ENCODE measurements at places on chromosomes 5 and 9.
A peak's percentile ranks its signal among the peaks of the same experiment; 100 is the strongest.

- DNase-seq: no peak
These were observed 9.4 kb upstream of the ADAMTS12 start for GRCh38 chr5:33901156-33901555.

- DNase-seq: no peak
These were observed 877 bp downstream of the SH3GLB2 start for GRCh38 chr9:129027224-129027684.

- DNase-seq: no peak
These were observed 97.5 kb upstream of the RPS23 start for GRCh38 chr5:82375488-82376244.

- DNase-seq: no peak
These were observed 275.5 kb upstream of the TMEM161B start for GRCh38 chr5:88544136-88544645.

DNA sequence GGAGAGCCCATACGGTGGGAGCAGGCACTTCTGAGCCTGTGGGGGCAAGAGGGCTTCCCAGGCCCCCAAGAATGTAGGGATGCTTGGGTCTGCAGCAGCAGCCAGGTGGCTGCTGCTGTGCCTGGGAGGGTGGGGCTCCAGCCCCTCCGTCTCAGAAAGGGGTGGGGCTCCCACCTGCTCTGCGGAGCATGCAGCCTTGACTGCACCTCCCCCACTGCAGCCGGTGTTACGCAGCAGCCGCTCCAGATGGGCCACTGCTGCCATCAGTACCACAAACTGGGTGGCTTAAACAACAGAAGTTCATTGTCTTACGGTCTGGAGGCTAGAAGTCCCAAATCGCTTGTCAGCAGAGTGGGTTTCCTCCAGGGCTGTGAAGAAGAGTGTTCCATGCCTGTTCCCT is 365.5 kb downstream of the TMEM38B start:
- no peak for DNase-seq

GRCh38 chr5:177604116-177604521 is 4.2 kb downstream of the B4GALT7 start:
- no peak for DNase-seq

DNA sequence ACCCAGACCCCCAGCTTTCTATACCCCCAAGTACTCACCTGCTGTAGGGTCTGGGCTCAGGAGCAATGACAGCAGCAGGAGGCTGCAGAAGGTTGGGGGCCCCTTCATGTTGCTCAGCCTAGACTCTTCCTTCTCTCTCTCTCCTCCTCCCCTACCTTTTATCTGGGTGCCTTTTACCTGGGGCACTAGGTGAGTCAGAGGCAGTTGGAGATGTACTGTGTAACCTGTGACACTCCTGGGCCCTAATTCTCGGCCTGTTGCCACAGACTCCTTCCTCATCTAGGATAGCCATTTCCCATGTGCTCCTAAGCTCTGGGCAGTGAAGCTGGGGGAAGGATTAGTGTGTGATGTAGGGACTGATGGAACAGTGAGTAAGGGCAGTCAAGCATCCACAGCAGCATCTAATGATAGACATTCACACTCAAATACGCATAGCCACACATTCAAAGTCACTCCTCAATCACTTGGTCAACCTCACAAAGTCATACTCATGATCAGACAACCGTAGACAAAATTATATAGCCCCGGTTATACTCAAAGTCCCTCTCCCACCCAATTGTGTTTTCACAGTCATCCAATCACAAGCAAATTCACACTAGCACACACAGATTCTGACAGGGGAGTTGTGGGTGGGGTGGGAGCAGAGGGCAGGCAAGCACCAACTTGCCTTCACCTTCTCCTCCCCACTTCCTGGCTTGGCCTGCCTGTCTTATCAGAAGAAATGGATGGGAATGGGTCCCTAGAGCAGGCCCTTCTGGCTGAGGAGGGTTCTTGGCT is at the start of gene CCL27:
TSS of gene CCL27 (minus strand) at position 132 of the 777 bp plus-strand sequence. CDS start at position 108, 24 bp downstream.
- DNase-seq: no peak

DNA sequence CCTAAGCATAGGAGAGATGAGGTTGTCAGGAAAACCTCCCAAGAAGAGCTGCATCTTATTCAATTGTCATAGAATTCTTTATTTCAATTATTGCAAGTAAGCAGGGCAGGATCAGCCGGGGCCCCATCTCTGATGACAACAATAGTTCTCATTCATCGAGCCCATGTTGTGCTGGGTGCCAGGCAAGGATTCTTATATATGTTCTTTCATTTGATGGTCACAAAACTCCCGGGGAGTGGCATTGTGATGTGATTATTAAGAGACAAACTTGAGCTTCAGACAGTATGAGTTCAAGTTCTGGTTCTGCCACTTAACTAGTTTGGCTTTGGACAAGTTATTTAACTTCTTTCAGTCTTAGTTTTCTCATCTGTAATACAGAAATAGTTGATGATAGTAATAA is 8.5 kb downstream of the FUBP3 start:
- no peak for DNase-seq

DNA sequence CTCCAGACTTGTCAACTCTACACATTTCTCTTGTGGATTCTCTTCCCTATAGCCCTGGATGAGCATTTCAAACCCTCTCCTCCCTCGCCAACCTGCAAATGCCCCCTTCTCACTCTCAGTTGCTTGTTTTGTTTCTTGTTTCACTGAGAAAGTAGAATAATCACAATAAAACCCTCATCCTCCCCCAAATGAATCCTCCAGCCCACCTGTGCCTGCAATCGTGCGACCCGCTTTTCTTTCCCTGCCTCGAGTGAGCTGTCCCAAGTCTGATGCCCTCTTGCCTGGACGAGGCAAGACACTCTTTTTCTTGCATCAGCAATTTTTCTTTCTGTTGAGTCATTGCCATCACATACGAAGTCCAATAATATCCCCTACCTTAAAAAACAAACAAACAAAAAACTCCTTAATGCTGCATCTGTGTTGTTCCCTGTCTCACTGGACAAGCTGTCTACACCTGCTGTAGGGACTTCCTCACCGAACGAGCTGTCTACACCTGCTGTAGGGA is 3.7 kb upstream of the CACNA1B start:
- no peak for DNase-seq

- peak; percentile 66 for DNase-seq
These were observed at the start of gene PPIC for GRCh38 chr5:123036391-123037103. Gene PPIC (minus strand): TSS chr5:123036725. CDS start chr5:123036625, 100 bp downstream.

DNA sequence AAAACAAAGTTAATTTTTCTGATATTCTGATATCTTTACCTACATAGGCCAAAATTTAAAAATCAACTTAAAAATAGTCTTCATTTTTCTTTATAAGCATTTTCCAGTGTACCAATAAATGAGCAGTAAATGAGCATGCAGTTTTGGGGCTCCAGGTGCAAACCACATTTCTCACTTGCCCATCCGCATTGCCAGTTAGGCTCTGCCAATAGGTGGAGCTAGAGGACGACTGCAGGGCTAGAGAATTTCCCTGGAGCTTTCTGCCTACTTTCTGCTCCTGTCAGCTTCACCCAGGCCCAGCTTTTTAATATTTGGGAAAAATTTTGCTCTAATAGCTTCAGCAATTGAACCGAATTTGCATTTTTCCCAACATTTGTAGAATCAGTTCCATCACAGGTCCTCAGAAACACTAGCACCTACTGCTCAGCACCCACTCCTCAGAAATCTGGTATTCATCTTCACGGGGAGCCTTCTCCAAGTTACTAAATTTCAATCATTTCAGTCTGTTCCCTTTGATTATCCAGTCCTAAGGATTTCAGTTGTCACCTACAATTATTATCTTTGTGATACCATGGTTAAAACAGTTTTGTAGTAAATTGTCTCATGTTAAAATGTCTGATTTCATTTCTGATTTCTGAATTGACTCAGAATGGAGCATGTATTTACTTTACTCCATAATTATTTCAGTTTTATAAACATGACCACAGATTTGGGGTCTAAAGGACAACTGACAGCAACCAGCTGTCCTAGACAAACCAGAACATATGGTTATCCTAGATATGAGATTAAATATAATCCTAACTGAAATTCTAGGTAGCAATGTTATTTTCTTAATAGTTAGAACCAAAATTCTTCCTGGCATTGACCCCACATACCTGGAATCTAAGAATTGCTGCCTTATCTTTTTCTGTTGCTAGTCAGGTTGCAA is 104.6 kb upstream of the FAM174A start:
- peak; percentile 28 for DNase-seq

DNA sequence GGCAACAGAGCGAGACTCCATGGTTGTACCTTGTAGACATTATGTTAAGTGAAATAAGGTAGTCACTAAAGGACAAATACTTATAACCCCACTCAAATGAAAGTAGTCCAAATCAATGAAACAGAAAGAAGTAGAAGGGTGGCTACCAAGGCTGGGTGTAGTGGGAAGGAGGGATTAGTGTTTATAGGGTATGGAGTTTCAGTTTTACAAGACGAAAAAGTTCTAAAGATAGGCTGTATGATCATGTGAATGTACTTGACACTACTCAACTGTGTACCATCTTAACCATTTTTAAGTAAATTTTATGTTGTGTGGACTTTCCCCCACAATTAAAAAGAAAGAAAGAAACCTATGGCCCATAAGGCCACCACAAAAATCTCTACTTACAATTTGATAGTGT is 32.2 kb downstream of the ALDH7A1 start:
- DNase-seq: no peak

GRCh38 chr5:36698031-36698430 is 91.6 kb downstream of the SLC1A3 start:
- DNase-seq: no peak

- DNase-seq: no peak
These were observed 298.2 kb downstream of the EDIL3 start for GRCh38 chr5:84086511-84086910.

GRCh38 chr5:160458806-160459800 is 37.4 kb downstream of the PTTG1 start:
- DNase-seq: no peak

- no peak for DNase-seq
These were observed 145.3 kb downstream of the CACNA1B start for GRCh38 chr9:138022756-138023393.
